ENCODE measurements at places on chromosomes 1 and 21.

DNA sequence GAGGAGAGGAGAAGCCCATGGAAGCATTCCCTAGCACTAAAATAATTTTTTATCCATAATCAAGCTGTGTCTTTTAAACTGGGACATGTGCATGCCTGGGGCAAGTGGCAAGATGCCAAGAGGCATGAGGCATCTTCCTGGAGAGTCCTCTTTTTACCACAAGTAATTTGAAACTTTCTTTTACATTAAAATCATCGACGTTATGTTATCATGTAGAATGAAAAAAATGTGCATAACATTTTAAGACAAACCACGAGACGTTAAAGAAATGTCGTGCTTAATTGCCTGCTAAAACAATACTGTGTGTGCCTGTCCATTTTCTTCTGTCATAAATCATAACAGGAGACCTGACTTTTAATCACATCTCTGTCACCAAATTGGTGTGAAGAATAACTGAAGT is 1.5 kb downstream of the STYXL2 start:
- peak; percentile 73 for DNase-seq

GRCh38 chr1:243765676-243766075 is 84.4 kb downstream of the AKT3 start:
- DNase-seq: no peak

- DNase-seq: no peak
These were observed 134.7 kb downstream of the DISC1 start for GRCh38 chr1:231761252-231761651.

DNA sequence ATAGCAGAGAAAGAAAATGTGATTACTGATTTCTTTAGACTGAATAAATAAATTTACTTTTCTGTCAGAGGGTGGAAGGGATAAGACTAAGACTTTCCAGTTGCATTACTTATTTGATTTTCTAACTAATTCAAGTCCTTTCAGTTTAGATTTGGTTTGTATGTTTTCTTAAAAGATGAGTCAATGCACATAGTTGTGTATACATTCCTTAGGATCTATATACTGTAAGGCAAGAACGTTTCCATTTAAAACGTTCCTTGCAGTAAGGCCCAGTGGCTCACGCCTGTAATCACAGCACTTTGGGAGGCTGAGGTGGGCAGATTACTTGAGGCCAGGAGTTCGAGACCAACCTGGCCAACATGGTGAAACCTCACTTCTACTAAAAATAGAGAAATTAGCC is 14.5 kb upstream of the SERTAD4 start:
- no peak for DNase-seq

DNA sequence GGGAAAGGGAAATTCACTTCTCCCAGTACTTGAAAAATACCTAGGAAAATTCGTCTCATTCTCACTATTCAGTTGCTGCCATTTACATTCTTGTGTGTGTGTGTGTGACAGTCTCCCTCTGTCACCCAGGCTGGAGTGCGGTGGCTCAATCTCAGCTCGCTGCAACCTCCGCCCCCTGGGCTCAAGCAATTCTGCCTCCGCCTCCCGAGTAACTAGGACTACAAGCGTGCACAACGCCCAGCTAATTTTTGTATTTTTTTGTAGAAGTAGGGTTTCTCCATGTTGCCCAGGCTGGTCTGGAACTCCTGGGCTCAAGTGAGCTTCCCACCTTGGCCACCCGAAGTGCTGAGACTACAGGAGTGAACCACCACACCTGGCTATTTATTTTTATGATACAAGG is 1.2 kb downstream of the SNAPIN start:
- DNase-seq: no peak

DNA sequence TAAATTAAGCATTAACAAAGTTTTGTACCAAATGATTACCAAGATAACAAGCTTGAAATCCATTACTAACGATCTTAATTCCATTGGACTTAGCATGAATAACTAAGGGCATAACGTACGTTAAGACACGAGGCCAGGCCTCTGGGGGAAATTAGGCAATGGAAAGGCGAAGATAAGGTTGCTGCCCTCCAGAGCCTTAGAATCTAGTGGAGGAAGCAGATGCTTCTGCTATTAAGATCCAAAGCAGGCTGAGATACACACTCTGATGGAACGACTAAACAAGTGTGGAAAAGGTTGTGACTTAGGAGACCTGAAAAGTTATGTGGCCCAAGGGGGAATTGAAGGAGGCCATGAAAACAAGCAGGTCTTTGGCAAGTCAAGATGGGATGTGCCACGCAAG is 6.0 kb downstream of the AKNAD1 start:
- DNase-seq: no peak

DNA sequence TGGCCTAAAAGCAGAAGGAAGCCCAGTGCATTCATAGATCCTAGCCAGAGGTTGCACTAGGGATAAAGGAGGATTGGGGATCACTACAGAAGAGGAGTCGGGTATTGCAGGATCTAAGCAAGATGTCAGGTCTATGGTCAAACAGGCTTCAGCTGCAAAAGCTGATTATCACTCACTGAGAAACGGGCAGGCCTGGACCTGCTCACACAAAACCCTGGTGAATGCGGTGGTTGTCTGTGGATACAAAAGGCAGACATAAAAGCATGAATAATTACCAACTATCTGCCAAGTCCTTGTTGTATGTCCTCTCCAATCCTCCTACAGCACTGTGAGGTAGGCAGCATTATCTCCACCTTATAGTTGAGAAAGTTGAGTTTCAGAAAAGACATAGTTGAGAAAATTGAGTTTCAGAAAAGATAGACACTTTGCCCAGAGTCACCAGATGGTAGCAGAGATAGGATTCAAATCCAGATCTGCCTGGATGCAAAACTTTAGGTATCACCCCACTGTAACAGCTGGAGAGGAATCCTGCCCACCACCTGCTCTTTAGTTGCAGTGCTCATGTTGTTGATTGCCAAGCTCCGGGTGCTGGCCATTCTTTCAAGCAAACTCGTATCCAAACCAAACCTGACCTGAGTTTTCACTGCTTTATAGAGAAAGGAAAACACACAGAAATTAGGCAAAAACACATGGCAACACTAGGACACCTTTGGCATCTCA is 49.6 kb upstream of the HOOK1 start:
- no peak for DNase-seq

DNA sequence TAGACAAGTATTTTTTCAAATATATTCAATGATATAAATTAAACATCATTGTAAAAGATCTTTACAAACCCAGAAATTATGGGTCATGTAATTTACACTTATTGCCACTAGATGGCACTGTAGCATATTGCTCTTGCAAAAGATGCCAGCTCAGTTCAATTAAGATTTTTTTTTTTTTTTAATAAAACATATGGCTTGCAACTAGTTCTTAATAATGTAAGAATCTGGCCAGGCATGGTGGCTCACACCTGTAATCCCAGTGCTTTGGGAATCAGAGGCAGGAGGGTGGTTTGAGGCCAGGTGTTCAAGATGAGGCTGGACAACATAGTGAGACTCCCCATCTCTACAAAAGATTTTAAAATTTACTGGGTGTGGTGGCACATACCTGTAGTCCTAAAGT is 49.4 kb upstream of the DESI2 start:
- DNase-seq: peak; percentile 12

- no peak for DNase-seq
These were observed 3.4 kb downstream of the DHRS3 start for GRCh38 chr1:12614402-12615158.

DNA sequence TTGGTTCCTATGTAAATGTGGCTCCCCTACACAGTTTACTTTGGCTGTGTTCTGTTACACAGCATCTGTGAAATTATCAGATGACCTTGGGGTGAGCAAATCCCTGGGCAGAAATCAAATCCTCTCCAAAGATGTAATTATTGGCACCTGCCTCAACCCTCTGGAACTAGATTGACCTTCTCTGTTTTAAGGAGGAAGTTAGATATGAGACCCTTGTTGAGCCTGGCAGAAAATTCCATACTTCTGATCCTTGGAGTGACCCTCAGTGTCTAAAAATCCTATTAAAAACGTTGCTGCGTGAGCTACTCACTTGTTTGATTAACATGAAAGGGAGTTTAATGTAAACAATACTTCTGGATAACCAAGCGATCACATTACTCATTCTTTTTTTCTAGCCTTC is 122.0 kb downstream of the CLIC6 start:
- DNase-seq: no peak

GRCh38 chr1:161962091-161962887 is 61.4 kb downstream of the OLFML2B start:
- DNase-seq: peak; percentile 88

- DNase-seq: no peak
These were observed 8.8 kb upstream of the ID3 start for GRCh38 chr1:23567996-23568607.

GRCh38 chr1:180175806-180176205 is 21.1 kb downstream of the QSOX1 start:
- no peak for DNase-seq

GRCh38 chr1:63843010-63843409 is 69.2 kb downstream of the ROR1 start:
- no peak for DNase-seq

- DNase-seq: no peak
These were observed 54.3 kb upstream of the SDC3 start for GRCh38 chr1:30962609-30963508.

GRCh38 chr1:247295274-247295684 is 36.4 kb downstream of the ZNF496 start:
- DNase-seq: peak; percentile 71

DNA sequence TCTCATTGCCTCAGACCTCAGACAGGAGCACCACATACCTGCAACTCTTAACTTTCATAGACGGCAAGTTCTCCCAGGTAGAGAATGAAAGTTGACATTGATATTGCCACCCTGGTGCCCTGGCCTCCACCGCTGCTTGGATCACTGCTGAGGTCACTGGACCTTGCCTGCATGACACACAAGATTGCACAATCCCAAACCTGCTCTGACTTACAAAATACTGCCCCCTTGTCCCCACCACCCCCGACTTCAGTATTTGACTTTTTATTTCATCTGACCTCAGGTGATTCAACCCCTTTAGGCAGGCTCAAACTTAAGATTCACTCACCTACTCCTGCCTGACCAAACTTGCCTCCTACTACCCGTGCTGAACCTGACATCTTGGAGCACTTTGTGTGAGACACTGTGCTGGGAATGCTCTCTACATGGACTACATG is 43.1 kb upstream of the S1PR1 start:
- DNase-seq: no peak

DNA sequence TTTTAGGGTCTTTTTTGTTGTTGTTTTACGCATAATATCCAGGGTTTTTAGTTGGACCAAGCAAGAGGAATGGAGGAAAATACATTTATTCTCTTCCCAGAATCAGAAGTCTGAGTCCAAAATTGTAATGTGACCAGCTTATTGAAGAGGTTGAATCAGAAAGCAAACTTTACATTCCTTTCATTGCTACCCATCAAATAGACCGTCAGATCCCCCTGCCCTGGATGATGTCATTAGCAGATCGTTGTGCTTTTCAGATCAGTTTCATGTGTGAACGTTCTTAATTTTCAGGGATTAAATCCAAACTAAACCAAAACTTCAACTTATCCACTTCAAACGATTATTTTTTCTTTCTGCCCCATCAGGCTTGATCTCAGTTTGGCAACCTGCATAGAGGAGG is 85.7 kb upstream of the NGF start:
- no peak for DNase-seq

GRCh38 chr1:196650403-196650802 is 1.4 kb upstream of the CFH start:
- no peak for DNase-seq

- DNase-seq: peak; percentile 25
These were observed 234.6 kb upstream of the IRF2BP2 start for GRCh38 chr1:234844479-234845031.

DNA sequence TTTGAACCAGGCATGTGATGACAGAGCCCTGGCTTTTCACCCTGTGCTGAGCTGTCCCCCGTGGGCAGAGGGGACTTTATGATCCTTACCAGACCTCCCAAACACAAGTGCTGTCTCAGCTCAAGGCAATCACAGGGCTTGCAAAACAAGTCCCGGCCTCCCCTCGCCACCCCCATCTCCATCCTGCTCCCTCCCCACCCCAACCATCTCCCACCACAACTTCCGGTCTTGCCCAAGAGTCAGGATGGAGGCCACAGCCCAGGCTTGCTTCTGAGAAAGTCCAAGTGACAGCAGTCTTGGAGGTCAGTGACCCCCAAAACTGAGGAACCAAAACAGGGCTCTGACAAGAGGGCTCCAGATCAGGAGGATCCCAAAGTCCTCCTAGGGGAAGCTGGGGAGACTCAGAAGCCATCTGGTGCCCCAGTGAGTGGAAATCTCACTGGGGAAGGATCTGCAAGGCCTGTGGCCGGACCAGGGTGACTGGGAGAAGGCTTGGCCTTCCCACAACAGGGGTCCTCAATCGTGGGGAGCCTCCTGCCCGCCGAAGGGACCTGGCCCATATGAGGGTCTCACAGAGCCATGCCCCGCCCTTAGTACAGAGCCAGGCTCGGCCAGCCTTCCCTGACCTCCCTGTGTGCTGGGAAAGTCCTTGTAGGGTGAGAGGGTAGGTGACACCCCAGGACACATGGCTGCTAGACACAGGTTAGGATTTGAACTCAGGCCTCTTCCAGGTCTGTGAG is 4.5 kb upstream of the SDC3 start:
- DNase-seq: no peak

GRCh38 chr1:182408435-182409075 is 8.1 kb upstream of the TEDDM1 start:
- DNase-seq: no peak

- peak; percentile 34 for DNase-seq
These were observed 124.8 kb upstream of the LMO4 start for GRCh38 chr1:87203904-87204303.

DNA sequence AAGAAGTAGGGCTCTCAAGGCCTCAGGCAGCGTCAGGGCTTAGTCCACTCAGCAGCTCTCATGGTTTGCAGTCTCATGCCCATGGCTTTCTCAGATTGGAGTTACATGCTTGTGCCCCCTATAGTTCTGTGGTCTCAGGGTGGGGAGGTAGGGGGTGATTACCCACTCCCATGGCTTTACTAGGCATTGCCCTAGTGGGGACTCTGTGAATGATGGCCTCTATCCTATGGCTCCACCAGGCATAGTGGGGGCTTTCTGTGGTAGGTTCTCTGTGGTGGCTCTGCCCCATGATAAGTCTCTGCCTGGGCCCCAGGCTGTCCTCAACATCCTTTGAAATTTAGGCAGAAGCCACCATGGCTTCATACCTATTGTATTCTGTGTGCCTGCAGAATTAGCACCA is 48.9 kb downstream of the MSH4 start:
- DNase-seq: no peak

GRCh38 chr1:57898531-57898930 is 474.7 kb upstream of the DAB1 start:
- no peak for DNase-seq
